ENCODE measurements at places on chromosomes 1 and 21.

DNA sequence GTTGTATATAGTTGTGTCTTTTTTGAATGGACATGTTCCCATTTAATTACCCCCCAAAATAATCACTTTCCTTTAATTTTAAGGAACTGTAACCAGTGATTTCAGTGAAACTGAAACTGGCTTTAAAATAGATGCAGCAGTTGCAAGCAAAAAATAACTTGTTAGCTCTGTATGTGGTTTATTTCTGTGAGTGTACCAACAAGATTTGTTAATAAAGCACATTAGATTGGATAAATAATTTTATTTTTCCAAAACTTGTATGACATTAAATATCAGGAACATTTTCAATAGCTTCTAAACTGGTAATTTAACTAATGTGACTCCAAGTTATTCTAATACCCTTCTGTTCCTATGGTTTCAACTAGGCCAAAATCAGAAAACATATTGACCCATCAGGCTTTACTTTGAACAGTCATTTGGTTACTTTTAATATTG lies 184.3 kb upstream of the CACYBP start:
- no peaks in the 10 kb centered on the region for H3K4me1 ChIP-seq
- no peaks in the 10 kb centered on the region for H3K27me3 ChIP-seq
- DNase-seq, result no peak
- H3K36me3 ChIP-seq, result no peaks in the 10 kb centered on the region

DNA sequence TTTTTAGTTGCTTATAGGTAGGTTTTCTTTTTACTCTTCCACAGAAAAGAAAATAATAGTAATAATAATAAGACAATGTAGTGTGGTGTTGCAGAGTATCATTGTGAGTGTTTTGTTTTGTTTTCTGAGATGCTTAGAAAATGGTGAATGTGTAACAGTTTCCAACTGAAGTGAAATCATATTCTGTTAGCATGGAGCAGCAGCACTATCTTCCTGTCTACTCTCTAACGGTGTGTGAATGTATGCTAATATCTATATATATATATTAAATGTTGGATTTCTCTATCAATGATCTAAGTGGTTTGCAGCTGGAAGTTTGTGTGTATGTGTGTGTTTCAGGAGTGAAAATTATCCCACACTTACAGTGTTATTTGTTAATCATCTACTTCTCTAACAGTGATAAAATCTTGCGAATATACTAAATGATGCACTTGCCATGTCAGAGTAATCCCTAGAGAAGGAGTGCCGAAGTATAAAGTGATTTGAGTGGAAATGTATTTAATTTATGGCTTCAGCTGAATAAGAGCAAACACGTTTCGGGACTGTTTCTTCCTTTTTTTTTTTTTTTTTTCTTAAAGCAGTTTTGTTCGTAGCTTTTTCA lies 377 bp downstream of the SAMD13 start:
- H3K4me3 ChIP-seq, result peak overlapping the region; percentile 39
- no peaks in the 10 kb centered on the region for H3K27me3 ChIP-seq
- peaks cover 5% of the 10 kb centered on the region for H3K4me1 ChIP-seq
- no peak for DNase-seq
- no peaks in the 10 kb centered on the region for H3K36me3 ChIP-seq

DNA sequence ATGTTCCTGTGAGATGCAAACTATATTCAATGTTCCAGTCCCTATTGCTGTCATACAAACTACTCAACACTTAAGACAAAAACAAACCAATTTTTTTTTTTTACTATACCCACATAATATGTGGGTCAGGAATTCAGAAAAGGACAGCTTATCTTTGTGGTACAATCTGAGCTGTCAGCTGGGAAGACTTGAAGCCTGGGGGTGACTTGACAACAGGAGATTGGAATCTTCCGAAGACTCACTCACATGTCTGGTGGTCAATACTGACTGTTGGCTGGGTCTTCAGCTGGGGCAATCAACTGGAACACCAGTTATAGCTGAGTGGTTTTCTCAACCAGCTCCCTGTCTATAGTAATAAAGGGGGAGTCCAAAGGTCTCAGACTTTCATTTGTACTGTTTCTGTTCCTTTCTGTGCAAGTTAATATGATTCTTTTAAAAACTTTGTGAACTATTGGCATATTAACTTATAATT lies 81.7 kb upstream of the ATP1B1 start:
- H3K27ac ChIP-seq, result no peak overlapping the region
- no peak overlapping the region for H3K4me3 ChIP-seq
- no peak for DNase-seq

DNA sequence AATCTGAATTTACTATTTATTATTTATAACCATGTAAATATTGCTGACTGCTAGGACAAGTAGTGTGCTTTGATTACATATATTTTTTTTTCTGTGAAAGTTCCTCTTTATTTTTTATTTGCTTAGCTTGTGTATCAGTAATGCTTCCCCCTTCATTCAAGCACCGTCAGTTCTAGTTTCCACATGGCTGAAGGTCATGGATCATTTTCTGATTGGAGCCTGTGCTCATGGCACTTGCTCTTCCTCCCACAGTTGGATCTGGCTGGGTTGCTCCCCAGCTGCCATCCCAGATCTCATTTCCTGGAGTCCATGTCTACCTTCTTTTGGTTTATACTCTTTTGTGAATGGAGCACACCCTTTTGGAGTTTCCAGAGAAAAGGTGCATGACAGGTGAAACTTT lies 57.0 kb upstream of the IGSF5 start:
- no peak overlapping the region for H3K27ac ChIP-seq
- H3K27me3 ChIP-seq, result no peaks in the 10 kb centered on the region
- H3K4me1 ChIP-seq, result no peaks in the 10 kb centered on the region
- no peak for DNase-seq
- H3K4me3 ChIP-seq, result no peak overlapping the region

- no peak for DNase-seq
- H3K4me3 ChIP-seq, result no peak overlapping the region
Measured at GRCh38 chr21:34354836-34355235, 9.0 kb upstream of the KCNE2 start.

DNA sequence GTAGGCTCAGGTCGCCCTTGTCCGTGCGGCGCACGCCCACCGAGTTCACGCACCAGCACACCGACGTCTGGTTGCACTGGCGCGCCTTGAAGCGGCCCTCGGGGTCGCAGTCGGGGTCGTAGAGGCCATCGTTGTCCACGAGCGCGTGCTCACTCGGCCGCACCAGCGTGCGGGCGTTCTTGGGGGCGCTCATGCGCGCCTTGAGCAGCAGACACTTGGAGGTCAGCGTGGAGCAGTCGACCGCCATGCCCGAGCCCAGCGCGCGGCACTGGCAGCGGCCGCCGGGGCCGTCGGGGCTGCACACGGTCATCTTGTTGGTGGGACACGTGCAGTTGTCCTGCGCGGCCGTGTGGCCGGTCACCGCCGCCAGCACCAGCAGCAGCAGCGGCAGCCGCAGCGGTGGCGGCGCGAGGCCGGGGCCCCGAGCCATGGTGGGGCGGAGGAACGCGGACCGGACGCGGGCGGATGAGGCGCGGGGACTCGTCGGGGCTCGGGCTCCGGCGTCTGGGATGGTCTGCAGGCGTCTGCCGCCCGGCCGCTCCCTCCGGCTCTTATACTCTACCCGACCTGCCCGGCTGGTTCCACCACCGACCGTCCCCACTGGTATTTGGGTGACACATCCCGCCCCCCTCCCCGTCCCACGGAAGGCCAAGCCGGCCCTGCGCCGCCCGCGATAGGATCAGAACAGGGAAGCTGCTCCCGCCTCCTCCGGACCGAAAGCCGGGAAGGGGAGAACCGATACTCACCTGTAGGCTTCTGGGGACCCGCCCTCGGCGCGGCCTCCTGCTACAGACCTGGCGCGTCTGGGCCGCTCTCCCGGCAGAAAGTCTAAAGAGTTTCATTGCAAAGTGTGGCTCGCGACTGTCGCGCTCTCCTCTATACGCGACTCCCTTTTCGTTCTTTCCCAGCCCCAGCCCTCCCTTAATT lies at the start of gene TACSTD2:
Gene TACSTD2 (minus strand): TSS at position 526 of the 927 bp plus-strand sequence. CDS start 96 bp downstream, at position 430.
- no peak for DNase-seq
- H3K36me3 ChIP-seq, result no peaks in the 10 kb centered on the region
- H3K27ac ChIP-seq, result peak within 1 kb of the TSS; percentile 27
- H3K4me1 ChIP-seq, result peaks cover 12% of the 10 kb centered on the region

GRCh38 chr1:186463926-186464325 lies 3.0 kb upstream of the PDC start:
- no peak for DNase-seq
- H3K27ac ChIP-seq, result no peak overlapping the region
- no peaks in the 10 kb centered on the region for H3K4me1 ChIP-seq
- H3K4me3 ChIP-seq, result no peak overlapping the region
- no peaks in the 10 kb centered on the region for H3K27me3 ChIP-seq

- H3K36me3 ChIP-seq, result no peaks in the 10 kb centered on the region
- H3K4me3 ChIP-seq, result no peak overlapping the region
- DNase-seq, result no peak
Measured at GRCh38 chr1:89971600-89971999, 23.3 kb upstream of the ZNF326 start.

DNA sequence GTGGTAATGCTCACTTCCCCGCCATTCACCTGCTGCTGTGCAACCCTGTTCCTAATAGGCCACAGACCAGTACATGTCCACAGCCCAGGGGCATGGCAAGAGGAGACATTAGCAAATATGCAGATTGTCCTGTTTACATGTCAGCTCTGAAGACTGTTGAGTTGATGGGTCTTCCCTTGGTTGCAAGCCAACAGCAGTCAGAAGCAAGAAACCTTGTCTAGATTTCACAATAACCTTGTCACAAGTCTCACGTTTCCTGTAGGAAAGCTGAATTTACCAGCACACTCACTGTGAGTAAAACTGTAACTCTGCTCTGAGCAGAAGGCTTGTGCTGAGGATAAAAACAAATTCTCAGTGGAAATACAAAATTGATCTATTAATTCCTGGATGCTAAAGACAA lies 195.1 kb downstream of the HLX start:
- no peak overlapping the region for H3K27ac ChIP-seq
- no peaks in the 10 kb centered on the region for H3K36me3 ChIP-seq
- H3K4me1 ChIP-seq, result no peaks in the 10 kb centered on the region
- DNase-seq, result no peak

- no peak overlapping the region for H3K27ac ChIP-seq
- no peaks in the 10 kb centered on the region for H3K4me1 ChIP-seq
- no peak for DNase-seq
- no peaks in the 10 kb centered on the region for H3K27me3 ChIP-seq
Measured at GRCh38 chr21:14956807-14957206, 108.0 kb downstream of the NRIP1 start.

DNA sequence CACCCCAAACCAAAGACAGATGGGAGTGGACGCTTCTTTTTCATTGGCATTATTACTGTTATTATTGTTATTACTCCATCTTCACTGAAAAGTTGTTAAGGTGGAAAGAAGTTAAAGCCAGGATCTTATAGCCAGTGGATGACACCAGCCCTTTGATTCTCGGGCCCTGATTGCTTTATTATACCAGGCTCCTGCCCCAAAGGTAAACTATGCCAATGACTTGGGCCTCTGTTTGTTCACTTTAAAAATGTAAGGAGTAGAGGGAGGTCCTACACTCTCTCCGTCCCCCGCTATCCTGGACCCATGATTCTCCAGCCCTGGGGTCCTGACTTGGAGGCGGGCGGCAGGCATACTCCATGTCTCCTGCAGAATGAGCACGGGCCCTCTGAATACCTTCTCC lies 106.8 kb downstream of the TOMM20 start:
- no peak overlapping the region for H3K4me3 ChIP-seq
- H3K4me1 ChIP-seq, result peaks cover 5% of the 10 kb centered on the region
- no peaks in the 10 kb centered on the region for H3K36me3 ChIP-seq
- H3K27ac ChIP-seq, result no peak overlapping the region

GRCh38 chr1:186679924-186680244 lies 339 bp downstream of the PTGS2 start:
- no peak for DNase-seq
- H3K36me3 ChIP-seq, result no peaks in the 10 kb centered on the region
- peak overlapping the region; percentile 84 for H3K27ac ChIP-seq
- H3K27me3 ChIP-seq, result no peaks in the 10 kb centered on the region
- peaks cover 14% of the 10 kb centered on the region for H3K4me1 ChIP-seq

- H3K27me3 ChIP-seq, result no peaks in the 10 kb centered on the region
- no peak overlapping the region for H3K27ac ChIP-seq
- no peaks in the 10 kb centered on the region for H3K4me1 ChIP-seq
- no peak for DNase-seq
Measured at GRCh38 chr1:232923739-232924386, 26.5 kb upstream of the NTPCR start.

GRCh38 chr1:85282424-85282823 lies 6.0 kb upstream of the BCL10 start:
- no peaks in the 10 kb centered on the region for H3K27me3 ChIP-seq
- DNase-seq, result no peak
- no peaks in the 10 kb centered on the region for H3K36me3 ChIP-seq
- H3K4me3 ChIP-seq, result no peak overlapping the region

DNA sequence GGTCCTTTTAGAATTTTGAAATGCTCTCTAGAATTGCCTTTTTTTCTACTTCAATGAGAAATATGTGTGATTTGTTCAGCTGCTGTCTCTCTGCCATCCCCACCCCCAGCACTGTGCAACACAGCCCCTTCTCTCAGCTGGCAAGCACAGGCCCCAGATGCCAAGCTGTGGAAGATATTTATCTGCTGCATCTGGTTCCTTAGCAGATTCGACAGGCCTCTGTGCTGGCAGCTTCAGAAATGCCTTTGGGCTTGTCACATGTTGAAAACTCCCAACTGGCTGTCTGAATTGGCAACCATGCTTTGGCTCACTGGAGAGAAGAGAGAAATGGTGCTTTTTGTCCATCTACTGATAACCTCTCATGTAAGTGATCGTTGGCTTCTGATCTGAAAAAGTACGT lies 206.7 kb upstream of the C1orf87 start:
- peaks cover 7% of the 10 kb centered on the region for H3K4me1 ChIP-seq
- H3K36me3 ChIP-seq, result no peaks in the 10 kb centered on the region
- H3K27me3 ChIP-seq, result no peaks in the 10 kb centered on the region
- no peak overlapping the region for H3K27ac ChIP-seq

GRCh38 chr1:3060601-3061551 lies 8.1 kb upstream of the PRDM16 start:
- no peak for DNase-seq
- H3K27ac ChIP-seq, result peak overlapping the region; percentile 94
- no peak overlapping the region for H3K4me3 ChIP-seq
- H3K36me3 ChIP-seq, result no peaks in the 10 kb centered on the region
- peaks cover 44% of the 10 kb centered on the region for H3K27me3 ChIP-seq
- peaks cover 23% of the 10 kb centered on the region for H3K4me1 ChIP-seq

- DNase-seq, result peak; percentile 45
- no peaks in the 10 kb centered on the region for H3K4me1 ChIP-seq
- no peak overlapping the region for H3K4me3 ChIP-seq
- peak overlapping the region; percentile 29 for H3K27ac ChIP-seq
Measured at GRCh38 chr1:32989160-32990050, 24.8 kb upstream of the RNF19B start.

GRCh38 chr1:65103807-65104206 lies 44.2 kb upstream of the AK4 start:
- H3K36me3 ChIP-seq, result no peaks in the 10 kb centered on the region
- H3K27me3 ChIP-seq, result no peaks in the 10 kb centered on the region
- no peak overlapping the region for H3K27ac ChIP-seq
- H3K4me3 ChIP-seq, result no peak overlapping the region
